Vagina (tissue), 2 donors: ENCODE measurements at places on chromosomes 5 and 9.

DNA sequence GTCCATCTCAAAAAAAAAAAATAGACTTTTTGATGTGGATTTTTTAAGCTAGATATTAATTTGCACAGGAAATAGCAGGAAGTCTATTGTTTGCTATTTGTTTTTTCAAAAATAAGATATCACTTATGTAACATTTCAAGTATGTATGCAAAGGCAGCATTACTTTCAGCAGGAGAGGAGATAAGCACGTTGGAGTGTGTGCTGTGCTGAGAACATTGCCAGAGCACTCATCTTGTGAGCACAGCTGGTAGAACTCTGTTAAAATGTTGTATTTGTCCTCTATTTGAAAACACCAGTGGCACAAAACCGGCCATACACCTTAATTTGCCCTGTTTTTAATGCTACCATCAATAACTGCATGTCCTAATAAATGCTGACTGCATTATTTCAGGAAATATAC, 1061.9 kb upstream of the CDH18 start:
- no peak for DNase-seq

DNA sequence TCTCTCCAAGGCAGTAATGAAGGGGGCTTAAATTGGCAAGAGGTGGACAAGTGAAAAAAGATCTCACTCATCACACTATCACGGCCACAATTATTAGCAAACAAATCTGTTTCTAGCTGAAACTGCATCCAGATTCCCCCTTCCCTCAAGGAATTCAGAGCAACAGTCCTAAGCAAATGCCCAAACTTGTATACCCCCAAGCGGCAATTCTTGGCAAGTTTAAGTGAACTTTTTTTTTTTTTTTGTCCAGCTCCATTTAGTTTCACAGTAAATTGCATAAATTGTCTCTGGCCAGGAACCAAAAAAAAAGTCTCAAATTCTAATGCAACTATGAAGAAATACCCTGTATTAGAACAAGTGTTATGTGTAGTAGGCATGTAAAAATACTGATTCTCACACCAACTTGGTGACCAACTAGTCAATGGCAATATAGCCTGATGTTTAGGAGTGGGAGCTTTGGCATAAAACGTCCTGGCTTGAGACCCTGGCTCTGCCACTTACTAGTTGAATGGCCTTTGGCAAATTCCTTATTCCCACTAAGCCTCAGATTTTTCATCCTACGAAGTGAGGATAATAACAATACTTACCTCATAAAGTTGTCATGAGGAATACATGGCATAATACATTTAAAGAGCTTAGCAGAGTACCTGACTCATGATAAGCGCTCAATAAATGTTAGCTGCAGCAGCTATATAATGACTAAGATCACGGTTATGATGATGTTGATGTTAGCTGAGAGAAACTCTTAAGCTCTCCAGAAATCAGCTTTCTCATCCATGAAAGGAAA, 193.2 kb downstream of the ADAMTSL1 start:
- no peak for DNase-seq

- DNase-seq, result no peak
These were observed 252.3 kb downstream of the IZUMO3 start for GRCh38 chr9:24293386-24293785.

GRCh38 chr9:20837166-20837565, 153.1 kb downstream of the FOCAD start:
- no peak for DNase-seq

DNA sequence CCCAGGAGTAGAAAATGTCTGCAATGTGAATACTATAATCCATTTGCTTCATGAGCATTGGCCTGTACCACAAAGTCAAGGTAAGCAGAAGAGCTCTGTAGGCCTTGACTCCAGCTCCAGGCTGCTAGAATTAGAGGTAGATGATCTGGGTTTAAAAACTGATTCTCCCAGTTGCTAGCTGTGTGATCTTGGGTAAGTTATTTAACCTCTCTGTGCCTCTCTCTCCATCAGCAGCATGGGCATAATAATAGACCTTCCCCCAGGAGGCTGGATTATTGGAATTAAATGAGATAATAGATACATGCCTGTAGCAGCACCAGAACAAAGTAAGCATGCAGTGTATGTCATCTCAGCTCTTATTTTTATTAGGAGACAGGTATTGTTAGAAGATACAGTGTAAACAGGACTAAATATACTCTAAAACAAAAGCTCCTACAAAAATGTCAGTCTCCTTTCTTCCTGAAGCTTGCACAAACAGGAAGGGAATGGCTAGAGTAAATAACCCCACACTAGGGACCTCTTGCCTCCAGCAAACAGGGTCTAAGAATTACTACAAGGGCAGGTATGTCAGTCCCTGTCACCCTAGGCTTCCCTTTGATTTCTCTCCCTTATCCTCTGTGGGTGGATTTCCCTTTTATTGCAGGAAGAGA, 57.5 kb downstream of the PSAT1 start:
- DNase-seq, result no peak

- DNase-seq, result no peak
These were observed 76.8 kb downstream of the STK10 start for GRCh38 chr5:172110921-172111851.

DNA sequence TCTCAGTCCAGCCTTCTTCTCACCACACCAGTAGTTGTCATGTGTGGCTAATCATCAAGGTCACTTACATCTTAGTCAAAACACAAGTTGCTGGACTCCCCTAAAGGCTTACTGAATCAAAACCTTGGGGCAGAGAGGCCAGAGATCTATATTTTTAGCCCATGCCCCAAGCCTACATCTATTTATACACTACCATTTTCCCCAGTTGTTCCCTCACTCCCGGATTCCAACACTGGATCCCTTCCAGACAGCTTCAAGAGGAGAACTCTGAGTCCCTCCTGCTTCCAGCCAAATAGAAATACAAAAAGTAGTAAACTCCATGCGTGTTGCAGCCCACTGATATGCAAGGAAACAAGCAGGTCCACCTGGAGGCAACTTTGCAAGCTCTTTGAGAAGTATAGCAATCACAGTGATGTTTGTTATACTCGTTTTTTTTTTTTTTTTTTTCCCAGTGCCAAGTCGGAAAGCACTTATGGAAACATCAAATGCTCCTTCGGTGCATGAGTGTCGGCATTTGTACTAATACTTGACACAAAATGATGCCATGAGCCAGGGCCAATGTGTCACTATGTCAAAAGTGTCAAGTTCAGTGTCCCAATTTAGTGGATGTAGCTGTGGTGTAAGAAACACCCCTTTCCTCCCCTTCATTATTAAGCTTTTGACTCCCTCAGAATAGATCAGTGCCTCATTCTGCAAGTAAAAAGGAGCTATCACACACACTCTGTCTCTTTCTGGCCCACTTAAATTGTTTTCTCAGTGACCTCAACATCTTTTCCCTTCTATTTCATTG, 594.2 kb upstream of the SGCD start:
- DNase-seq, result no peak

GRCh38 chr9:3968891-3969290, 331.0 kb downstream of the GLIS3 start:
- DNase-seq, result no peak

GRCh38 chr9:94922691-94923107, 196.2 kb downstream of the AOPEP start:
- DNase-seq, result no peak

DNA sequence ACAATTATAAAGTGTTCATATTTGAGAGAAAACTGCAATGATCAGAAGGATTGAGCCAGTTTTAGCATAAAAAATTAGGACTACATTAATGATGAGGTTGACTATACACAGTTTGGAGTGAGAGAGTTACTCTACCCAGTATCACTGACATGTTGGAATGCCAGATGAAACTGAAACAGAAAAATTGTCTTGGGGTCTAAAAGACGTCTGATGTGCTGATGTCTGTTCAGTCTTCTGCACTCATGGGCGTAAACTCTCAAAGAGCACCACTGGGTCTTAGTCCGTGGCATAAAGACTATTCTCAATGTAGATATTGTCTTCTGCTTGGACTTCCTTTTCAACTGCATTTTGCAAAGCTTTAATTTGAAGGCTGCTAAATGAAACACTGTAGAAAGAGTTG, 29.5 kb downstream of the HAVCR1 start:
- DNase-seq, result no peak

DNA sequence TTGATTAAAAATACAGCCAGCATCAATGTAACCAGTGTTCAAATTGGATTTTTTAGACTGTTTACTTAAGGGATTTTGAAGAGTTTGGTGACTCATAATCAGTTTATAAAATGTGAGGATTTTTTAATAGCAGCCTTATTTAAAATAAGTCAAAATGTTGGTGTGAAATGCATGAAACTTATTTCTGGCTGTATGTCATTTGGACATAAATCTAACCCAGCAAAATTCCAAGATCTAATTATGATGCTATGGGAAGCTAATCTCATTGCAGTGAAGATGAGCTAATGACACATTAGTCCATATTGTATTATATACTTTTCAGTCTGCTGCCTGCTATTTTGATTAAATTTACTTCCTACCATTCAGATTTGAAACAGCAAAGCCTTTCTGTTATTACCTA, 140.3 kb downstream of the AOPEP start:
- DNase-seq, result no peak

DNA sequence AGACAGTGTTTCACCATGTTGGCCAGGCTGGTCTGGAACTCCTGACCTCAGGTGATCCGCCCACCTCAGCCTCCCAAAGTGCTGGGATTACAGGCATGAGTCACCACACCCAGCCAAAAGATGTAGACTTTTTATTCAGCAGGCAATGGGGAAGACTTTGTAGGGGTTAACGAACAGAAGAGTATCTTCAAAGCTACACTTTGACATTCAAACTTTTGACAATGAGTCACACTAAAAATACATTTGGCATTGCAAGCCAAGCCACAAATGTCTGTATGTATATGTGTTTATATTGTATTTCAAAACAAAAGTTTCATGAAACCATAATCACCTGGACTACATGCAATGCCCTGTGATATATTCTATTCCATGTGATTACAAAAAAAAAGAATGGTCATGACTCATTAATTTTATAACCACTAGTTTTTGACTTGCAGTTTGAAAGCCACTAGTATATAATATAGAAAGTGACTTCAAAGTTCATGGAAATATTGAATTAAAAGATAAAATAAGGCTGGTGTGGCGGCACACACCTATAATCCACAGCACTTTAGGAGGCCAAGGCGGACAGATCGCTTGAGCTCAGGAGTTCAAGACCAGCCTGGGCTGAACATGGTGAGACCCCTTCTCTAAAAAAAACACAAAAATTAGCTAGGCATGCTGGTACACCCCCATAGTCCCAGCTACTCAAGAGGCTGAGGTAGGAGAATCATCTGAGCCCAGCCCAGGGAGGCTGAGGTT, 8.3 kb downstream of the DIMT1 start:
- DNase-seq, result no peak

DNA sequence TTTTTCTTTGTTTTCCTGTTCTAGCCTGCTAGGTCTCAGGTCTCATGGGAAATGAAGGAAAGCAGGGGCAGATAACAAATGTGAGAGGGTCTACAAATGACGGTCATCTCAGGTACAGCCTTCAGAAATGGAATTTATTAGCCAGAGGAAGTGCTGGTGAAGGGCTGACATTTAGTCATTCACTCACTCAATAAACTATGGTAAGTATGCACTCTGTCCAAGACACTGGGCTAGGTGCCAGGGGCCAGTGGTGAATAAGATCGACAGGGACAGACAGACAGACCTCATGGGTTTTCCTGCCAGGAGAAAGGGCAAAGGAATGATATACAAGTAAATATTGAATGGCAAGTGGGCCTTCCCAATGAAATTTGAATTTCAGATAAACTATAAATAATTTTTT, 6.3 kb downstream of the PDE6A start:
- DNase-seq, result no peak
